ENCODE measurements at places on chromosomes 6 and 20.

DNA sequence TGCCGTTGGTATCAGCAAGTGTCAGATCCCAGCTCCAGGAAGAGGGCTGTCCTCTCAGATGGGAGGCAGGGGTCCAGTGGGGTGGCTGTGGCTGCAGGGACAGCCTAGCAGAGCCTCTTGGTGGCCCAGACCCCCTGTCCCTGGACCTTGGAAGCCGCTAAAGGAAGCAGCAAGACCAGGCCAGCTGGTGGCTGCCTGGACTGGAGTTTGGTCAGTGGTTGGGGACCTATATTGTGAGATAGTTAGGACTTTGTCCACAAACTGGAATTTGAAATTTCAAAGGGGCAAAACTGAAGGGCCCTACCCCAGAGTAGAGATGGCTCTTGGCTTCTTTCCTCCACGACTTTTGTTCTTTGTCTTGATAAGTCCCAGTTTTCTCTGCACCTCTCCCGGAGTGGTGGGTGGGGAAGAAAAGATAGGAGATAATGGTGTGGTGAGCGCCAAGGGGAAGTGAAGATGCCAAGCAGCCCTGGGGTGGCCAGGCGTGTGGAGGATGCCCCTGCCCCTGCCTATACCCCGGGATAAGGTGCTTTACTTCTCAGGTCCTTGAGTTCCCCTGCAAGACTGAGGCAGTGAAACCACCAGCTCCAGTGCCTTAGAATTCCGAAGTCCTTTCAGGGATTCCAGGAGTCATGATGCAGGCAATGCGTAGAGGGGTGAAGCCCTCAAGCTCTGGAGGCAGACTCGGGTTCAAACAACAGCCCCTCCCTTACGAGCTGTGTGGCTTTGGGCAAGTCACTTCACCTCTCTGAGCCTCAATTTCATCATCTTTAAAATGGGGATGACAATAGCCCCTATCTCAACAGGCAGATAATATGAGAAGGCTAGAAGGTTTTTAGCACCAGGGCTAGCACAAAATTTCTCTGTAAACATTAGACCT, 40.2 kb downstream of the HNF4A start:
- DNase-seq: no peak

DNA sequence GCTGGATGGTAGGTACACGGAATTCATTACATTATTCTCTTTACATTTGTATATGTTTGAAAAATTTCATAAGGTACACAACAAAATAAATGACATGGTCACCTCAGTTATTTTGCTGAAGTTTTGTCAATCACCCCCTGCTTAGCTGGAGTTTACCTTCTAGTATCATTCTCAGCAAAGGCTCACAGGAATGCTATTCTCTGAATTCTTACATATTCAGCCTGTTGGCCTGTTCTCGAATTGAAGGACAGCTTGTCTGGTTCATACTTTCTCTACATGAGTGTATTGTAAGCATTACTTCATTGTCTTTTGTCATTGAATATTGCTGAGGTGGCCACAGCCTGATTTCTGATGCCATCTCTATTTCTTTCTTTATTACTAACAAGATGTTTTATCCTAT, 12.8 kb downstream of the CALHM5 start:
- DNase-seq: no peak

GRCh38 chr6:136477548-136477947, 72.7 kb downstream of the MAP7 start:
- DNase-seq: no peak

DNA sequence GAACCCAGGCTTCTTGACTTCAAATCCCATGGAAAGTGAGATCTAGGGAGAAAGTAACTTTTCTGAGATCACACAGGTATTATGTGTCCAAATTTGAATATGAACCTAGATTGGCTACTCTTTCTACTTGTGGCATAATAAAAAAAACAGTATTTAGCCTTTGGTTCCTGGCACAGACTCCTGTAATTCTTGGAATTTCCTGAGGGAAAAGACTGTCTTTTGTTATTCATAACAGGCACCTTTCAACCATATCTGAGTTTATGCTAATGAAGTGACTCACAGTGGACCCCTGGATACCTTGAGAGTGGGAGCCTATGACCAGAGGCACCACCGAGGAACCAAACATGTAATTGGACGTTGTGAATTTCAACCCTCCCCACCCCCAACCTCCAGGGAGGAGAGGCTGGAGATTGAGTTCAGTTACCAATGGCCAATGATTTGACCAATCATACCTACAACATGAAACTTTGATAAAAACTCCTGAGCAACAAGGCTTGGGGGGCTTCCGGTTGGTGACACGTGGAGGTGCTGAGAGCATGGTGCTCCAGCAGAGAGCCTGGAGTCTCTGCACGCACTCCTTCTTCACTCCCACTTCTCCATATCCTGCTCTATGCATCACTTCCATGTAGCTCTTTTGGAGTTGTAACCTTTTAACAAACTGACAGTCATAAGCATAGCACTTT, 48.8 kb downstream of the LAMA4 start:
- no peak for DNase-seq

DNA sequence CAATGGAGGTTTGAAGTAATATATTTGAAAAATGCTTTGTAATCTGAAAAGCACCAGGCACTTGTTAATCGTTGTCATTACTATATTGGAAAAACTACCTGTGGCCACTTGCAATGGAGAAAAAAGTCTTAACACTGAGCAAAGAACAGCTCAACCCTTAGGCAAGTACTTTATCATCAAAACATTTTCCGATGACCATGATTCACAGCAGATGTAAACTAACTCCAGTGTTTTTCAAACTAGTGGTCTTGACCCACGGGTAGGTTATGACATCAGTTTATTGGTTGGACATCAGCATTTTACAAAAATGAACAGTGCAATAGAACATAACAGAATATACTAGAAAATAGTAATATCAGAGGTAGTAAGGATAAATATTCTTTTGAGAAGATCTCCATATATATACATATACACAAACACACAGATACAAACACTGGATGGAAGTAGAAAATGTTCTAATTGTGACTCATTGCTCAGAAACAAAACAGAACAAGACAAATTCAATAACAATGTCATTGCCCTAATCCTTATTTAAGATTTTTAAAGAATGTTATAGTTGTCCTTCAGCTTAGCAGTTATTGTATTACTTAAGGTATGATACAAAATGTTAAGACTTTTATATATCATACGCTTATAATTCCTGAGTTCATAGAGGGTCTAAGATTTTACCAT, 123.0 kb downstream of the PLCB1 start:
- no peak for DNase-seq

DNA sequence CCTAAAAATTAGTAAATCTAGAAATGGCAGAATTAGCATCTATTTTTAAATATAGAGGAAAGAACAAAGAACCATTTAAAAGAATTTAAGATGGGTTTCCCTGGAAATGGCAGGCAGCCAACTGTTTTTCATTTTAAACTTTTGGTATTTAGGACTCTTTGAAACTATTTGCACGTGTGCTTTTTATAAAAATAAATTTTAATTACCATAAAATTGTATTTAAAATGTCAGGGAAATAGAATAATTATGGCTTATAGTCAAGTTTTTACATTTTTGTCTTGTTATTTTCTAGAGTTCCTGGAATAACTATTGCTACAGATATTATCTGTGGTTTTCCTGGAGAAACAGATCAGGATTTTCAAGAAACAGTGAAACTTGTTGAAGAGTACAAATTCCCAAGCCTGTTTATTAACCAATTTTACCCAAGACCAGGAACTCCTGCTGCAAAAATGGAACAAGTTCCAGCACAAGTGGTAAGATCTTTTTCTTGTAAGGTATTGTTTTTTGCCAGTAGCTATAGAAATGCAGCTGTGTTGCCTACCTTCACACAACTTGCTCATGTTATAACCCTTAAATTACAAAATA, 528.7 kb upstream of the SOX4 start:
- no peak for DNase-seq

DNA sequence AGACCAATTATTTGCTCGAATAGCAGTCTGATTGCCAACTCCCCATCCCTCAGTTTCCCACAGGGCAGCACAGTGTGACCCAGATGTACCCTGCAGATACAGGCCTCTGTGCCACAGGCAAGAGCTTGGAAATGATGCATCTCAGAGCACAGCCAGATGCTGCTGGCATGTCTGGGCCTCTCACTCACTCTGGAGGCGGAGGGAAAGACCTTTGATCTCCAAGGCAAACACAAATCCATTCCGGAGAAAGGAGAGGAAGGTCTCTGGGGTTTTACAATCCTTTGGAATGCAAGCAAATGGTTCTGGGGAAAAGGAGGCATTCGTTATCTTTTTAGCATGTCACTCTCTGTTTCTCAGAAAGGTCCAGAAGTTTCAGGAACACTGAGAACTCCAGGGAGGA, 74.2 kb downstream of the RIOK1 start:
- peak; percentile 30 for DNase-seq

GRCh38 chr20:63706852-63707557, 771 bp downstream of the ARFRP1 start:
- peak; percentile 23 for DNase-seq

- peak; percentile 41 for DNase-seq
Measured at GRCh38 chr6:44859901-44860410, 468.2 kb upstream of the RUNX2 start.

DNA sequence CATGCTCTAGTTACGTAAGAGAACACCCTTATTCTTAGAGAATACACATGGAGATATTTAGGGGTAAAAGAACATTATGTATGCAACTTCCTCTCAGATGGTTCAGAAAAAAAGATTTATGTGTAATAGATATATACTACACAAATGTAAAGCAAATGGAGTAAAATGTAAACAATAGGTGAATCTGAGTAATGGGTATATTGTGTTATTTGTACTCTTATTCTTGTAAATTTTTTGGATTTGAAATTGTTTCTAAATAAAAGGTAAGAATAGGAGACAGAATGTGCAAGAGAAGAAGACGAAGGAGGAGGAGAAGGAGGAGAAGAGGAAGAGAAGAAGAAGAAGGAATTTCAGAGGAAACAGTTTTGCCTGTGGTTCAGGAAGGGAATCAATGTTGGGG, 22.5 kb upstream of the LCA5 start:
- DNase-seq: no peak

DNA sequence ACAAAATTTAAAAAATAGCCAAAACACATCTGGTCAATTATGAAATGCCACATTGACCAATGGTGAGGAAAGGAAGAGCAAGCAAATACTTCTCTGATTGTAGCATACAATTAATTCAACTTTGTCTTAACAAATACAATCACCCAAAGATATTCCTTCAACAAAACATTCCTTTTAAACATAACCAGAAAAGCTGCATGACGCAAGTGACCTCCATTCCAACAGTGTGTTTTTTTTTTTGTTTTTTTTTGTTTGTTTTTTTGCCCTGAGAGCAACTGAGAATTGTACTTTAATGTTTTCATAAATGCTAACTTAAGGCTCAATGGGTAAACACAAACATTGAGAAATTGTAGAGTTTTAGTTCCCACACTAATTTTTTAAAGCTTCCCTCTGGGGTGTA, 184.4 kb downstream of the PTPRK start:
- no peak for DNase-seq

GRCh38 chr20:32167552-32167951, 40.0 kb downstream of the PLAGL2 start:
- DNase-seq: no peak

DNA sequence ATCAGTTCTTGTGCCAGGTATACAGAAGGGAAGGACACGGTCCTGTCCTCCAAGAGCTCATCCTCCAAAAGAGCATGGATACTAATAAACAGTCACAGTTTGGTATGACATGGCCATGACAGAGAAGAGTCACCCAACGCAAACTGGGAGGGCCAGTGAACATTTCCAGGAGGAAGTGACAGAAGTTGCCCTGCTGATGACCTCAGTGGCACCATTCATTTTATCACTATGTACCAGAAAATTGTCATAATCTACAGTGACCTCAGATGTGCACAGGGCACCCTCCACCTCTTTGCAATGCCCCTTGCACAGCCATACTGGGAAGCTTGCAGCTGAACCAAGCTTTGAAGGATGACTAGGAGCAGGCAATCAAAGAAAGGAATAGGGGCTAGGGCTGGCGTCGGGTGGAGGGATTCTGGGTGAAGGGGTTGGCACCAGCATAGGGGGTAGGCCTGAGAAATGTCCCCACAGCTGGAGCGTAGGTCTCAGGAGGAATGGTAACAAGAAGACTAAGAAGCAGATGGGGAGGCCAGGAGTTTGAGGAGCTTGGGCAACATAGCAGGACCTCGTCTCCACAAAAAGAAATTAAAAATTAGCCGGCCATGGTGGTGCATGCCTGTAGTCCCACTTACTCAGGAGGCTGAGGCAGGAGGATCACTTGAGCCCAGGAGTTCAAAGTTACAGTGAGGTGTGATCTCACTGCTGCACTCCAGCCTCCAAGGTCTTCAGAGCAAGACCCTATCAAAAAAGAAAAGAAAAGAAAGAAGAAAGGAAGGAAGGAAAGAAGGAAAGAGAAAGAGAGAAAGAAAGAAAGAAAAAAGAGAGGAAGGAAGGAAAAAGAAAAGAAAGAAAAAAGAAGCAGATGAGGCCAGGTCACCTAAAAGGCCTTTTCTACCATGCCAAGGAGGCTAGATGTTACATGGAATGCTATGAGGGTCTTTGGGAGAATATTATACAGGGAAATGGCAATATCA, 65.3 kb upstream of the SNX9 start:
- no peak for DNase-seq

DNA sequence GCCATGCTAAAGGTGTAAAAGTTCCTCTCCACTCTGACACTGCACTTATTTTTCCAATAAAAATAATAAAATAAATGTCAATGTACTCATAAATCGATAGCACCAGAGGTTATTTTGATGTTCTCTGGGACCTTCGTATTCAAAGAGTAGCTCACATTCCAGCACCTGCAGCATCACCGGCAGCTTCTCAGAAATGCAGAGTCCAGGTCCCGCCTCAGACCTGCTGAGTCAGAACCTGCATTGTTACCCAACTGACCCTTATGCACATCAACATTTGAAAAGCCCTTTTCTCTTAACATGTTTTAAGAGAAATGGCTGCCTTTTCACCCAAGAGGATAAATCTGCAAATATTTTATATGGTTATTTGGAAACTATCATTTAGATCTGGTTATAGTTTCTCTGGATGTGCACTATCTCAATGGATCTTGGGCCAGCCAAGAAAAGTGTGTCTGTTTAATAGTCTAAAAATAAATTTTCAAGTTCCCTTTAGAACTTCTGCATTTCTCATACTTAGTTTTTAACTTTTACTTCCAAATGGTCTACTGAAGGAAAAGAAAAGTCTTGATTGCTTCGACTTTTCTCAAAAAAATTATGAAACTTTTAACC, 216.2 kb upstream of the PRDM1 start:
- DNase-seq: no peak

Measured in COLO829 (cell line).